NCI-H1436 (cell line): ENCODE measurements at places on chromosomes 1 and 21.
A peak's percentile ranks its signal among the peaks of the same experiment; 100 is the strongest.

- no peak for DNase-seq
Observed at GRCh38 chr1:90104941-90105538, 110.1 kb downstream of the ZNF326 start.

GRCh38 chr1:56774067-56774609, 45.1 kb downstream of the FYB2 start:
- no peak for DNase-seq

DNA sequence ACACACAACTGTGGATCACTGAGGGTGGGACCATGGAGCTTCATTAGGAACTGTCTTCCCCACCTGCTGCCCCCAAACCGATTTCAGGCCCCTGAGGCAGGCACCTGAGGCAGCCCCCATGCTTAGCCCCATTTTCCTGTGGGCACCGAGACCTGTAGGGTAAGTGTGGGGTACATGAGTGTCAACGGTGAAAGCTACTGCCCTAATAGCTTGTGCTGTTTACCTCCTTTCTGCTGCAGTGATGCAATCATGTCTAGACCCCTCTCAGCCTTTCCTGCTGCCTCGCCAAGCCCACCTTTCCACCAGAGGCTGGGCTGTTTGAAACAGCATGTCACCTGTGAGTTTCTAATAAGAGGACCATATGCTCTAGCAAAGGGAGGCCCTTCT, 53.0 kb downstream of the NFASC start:
- no peak for DNase-seq

DNA sequence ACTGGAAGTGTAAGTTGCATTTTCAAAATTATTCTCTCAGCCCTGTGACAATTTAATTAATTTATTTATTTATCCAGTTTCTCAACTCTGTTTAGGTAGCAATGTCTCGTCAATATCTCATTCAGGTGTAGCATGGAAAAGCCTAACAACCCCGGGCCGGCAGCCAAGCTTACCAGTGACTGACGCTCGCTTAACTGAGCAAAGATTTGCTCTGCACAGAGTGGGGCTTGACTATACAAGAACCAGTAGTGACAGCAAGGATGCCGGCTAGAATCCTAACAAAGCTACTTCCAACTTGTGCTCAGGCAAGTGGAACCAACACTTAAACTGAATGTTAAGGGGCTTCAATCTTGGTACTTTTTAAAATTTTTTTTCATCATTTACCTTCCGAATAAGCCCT, 80.9 kb upstream of the ESRRG start:
- no peak for DNase-seq

- DNase-seq: no peak
Observed at GRCh38 chr1:55699228-55699627, 484.1 kb upstream of the USP24 start.

DNA sequence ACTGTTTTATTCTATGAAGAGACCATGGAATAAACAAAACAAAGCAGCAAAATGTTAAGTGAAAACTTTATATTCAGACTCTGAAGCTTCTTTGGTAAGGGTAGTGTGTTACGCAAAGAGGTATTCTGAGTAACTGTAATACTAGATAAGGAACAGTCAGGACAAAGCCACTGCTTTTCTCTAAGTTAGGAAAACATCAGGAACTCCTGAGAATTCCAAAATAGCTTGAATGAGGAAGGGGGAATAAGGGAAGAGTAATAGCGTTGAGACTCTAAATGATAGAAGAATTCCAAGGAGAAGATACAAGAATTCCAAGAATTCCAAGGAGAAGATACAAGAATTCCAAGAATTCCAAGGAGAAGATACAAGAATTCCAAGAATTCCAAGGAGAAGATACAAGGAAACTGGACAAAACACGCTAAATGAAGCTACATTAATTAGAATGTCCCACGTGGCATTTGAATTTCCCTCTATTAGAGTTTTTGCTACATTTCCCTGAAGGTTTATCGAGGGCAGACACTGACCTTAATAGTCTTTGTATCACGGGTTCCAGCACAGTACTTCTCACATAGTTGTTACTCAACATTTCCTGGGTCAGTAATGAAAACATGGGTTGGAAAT, 71.5 kb downstream of the SMYD3 start:
- DNase-seq: no peak

DNA sequence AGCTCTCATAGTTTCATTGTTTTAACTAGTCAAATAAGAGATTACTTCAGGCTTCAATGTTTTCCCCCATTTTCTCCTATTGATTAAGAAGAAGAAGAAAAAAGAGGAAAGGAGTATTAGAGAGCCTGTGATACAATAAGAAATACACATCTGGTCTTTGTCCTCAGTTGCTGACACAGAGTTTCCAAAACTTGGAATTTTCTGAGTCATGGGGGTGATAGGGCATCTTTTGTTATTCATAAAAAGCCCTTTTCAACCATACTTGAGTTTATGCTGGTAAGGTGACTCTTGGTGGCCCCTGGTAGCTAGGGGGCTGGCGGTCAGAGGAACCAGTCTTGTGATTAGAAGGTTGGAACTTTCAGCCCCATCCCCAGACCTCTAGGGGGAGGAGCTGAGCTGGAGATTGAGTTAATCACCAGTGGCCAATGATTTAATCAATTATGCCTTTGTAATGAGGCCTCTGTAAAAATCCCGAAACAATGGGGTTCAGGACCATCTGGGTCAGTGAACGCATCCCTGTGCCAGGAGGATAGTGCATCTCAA, 28.9 kb upstream of the KLF18 start:
- no peak for DNase-seq

- DNase-seq: no peak
Observed at GRCh38 chr1:235327559-235328270, at the start of gene ARID4B. ARID4B (minus strand) TSS chr1:235328179; CDS start chr1:235326919, 1,260 bp downstream.

- no peak for DNase-seq
Observed at GRCh38 chr1:181099152-181100014, 10.9 kb downstream of the IER5 start.

GRCh38 chr1:31883357-31883942, 54.7 kb downstream of the PTP4A2 start:
- DNase-seq: no peak

DNA sequence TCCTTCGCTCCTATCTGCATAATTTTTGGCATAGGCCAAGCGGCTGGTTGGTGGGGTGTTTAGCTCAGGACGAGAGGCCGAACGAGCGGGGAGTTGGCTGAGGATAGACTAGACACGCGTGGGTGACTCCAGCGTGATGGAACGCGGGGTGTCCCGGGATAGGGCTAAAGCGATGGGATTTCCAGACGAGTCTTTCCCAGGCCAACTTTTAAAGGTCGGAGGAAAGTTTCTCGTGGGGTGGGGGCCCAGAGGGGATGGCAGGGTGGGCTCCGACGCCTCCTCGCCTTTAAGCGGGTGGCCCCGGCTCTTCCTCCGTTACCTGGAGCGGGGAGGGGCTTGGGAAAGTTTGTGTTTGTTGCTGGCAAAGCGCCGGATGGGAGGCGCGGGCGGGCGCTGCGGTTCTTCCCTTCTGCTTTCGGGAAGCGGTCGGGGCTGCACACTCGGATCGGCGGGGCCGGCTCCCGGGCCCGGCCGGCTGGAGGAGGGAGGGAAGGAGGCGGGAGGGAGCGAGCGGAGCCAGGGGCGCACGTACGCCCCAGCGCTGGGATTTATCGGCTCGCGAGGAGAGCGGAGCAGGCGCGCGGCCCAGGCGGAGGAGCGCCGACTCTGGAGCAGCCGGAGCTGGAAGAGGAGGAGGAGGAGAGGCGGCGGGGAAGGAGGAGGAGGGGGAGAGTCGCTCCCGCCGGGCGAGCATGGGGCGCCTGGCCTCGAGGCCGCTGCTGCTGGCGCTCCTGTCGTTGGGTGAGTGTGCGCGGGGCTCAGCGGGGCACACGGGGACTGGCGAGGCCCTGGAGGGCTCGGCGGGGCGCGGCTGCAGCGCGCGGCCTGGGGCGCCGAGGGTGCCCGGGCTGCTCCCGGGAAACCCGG, at the start of gene PTGFRN:
PTGFRN (plus strand) TSS at position 405 of the 867 bp plus-strand sequence; CDS start at position 693, 288 bp downstream.
- DNase-seq: no peak

GRCh38 chr1:185674201-185674600, 60.0 kb upstream of the HMCN1 start:
- DNase-seq: no peak

DNA sequence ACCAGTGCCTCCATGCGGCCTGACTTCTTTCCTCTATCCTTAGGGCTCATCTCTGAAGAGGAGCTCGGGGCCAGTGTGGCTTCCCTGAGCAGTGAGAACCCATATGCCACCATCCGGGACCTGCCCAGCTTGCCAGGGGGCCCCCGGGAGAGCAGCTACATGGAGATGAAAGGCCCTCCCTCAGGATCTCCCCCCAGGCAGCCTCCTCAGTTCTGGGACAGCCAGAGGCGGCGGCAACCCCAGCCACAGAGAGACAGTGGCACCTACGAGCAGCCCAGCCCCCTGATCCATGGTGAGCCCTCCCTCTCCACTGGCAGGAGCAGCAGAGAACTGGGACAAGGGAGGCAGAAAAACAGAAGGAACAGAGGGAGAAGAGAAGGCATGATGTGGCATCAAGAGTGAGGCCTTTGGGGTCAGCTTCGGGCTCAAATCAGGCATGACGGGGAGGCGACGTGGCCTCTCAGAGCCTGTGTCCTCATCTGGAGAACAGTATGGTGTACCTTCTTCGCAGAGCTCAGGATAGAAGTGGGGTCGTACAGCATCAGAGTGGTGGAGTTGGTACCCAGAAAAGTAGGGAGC, 6.5 kb upstream of the LRRC71 start:
- no peak for DNase-seq

DNA sequence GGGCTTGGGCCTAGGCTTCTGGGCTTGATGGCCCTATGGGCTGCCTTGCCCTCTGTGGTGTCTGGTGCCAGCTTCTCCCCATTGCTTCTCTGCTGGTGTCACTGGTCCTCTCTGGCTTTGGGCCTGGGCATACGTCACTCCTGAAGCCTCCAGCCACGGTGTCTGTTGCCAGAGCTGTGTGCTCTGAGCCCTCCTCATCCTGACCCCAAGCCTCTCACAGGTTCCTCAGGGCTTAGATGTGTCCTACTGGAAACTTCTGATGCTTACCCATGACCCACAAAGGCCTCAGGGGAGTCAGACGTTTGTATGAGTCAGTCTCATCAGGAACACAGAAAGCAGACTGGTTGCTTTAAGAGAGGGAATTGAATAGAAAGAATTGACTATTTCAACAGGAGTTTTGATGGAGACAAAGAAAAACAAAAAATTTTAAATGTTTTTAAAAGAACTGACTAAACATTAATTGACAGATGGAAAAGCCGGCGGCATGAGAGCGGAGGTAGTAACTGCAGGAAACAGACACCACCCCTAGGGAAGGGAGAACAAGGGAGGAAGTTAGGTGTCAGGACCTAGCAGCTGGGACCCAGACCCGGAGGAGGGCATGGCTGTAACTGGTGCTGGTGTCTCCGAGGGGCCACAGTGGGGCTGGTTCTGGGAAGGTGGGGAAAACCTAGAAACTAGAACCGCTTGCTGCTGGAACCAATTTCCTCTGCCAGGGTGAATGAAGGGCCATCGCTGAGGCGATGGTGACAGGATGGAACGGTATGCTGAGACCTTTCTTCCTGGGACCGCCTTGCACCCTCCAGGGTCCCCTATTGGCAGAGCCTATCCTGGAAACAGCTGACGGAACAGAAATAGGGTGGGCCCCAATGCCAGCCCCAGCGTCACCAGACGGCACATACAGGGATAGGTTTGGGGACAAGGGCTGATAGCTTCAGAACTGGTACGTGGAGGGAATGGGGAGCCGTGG, 40.0 kb upstream of the CITED4 start:
- no peak for DNase-seq

DNA sequence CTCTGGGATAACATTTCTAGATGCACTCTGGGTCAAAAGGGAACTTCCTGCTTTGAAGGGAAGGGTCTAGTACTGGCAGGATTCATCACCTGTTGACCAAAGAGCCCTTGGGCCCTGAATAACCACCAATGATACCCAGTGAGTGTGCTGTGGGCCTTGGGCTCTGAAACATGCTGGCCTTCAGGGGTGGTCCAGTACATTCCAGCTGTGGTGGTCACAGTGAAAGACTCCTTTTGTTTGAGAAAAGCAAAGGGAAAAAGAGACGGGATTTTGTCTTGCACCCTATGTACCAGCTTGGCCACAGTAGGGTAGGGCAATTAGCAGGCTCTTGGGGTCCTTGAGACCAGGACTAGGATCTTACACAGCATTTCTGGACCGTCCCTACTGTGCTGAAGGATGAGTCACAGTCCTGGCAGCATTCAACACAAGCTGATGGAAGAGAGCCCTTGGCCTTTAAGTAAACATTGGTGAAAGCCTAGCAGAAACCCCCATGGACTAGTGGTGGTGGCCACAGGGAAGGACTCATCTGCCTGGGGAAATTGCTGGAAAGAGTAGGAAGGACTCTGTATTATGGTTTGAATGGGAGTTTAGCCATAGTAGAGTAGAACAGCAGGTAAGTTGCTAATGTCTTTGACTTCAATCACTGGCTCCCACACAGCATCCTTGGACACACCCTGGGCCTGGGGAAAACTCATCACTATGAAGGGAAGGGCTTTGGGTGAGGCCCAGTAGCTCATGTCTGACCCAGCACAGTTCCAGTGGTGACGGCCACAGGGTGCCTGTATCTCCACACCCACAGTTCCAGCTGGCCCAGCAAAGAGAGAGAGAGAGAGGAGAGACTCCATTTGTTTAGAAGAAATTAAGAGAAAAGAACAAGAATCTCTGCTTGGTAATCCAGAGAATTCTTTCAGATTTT, 87.5 kb downstream of the COL24A1 start:
- no peak for DNase-seq

DNA sequence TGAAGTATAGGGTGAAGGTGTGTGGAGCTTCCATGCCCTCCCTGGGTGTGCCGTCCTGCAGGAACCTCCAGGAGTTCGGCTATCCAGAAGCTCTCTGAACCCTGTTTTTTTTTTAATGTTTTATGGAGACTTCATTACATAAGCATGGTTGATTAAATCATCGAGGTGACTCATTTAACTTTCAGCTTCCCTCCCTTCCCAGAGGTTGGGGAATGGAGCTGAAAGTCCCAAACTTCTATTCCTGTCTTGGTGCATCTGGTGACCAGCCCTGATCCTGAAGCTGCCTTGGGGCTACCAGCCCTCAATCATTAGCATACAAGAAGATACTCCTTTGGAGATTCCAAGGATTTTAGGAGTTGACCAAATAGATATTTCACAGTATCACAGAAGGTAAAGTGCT, 9.5 kb downstream of the RRP15 start:
- DNase-seq: no peak

GRCh38 chr21:41369105-41369919, 7.5 kb downstream of the MX2 start:
- DNase-seq: peak; percentile 60

- DNase-seq: no peak
Observed at GRCh38 chr1:156496211-156496761, 4.3 kb downstream of the MEF2D start.
